ENCODE measurements at places on chromosomes 12 and 14.

- no peaks in the 10 kb centered on the region for H3K27me3 ChIP-seq
- DNase-seq = no peak
- H3K36me3 ChIP-seq = peaks cover 10% of the 10 kb centered on the region
- H3K4me3 ChIP-seq = no peak overlapping the region
- no peak overlapping the region for H3K27ac ChIP-seq
- no peaks in the 10 kb centered on the region for H3K4me1 ChIP-seq
These were observed 37.3 kb upstream of the FGF6 start for GRCh38 chr12:4482936-4483335.

GRCh38 chr14:89617481-89618329, 200.7 kb upstream of the FOXN3 start:
- H3K36me3 ChIP-seq = no peaks in the 10 kb centered on the region
- H3K27ac ChIP-seq = peak overlapping the region; percentile 64
- DNase-seq = peak; percentile 16
- H3K27me3 ChIP-seq = no peaks in the 10 kb centered on the region
- H3K4me3 ChIP-seq = peak overlapping the region; percentile 87

GRCh38 chr14:65991104-65991503, 495.1 kb upstream of the CCDC196 start:
- no peak overlapping the region for H3K4me3 ChIP-seq
- DNase-seq = no peak
- H3K4me1 ChIP-seq = no peaks in the 10 kb centered on the region

DNA sequence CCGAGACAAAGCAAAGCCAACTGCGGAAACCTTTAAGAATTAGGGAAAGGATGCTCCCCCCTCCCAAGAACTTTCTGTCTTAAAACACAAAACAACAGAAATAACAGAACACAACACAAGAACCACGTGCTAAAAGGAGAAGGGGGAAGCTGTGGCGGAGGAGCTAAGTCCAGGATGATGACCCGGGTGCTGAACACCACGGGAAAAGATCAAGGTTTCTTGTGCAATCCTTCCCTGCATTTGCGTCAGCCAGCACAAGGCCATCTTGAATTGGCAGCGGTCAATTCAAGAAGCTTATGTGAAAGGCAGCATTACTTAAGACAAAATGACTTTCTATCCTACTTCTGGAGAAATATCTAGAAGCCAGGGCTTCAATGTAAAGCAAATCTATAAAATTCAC, 11.0 kb upstream of the CREBL2 start:
- H3K36me3 ChIP-seq = no peaks in the 10 kb centered on the region
- no peaks in the 10 kb centered on the region for H3K4me1 ChIP-seq
- H3K4me3 ChIP-seq = no peak overlapping the region

Measured in tibial nerve (tissue), 4 donors.